Stimulated activated CD4-positive, alpha-beta T cell treated with anti-CD3 and anti-CD28 coated beads, Interleukin-2, amount 100 ng/mL, for 48 hours (primary cell): ENCODE measurements at places on chromosomes 3 and 15.

- DNase-seq, result no peak
Measured at GRCh38 chr3:169607949-169608348, 55.6 kb downstream of the MECOM start.

GRCh38 chr15:35979608-35980007, 433.6 kb upstream of the DPH6 start:
- DNase-seq, result no peak

GRCh38 chr3:40871394-40871793, 327.9 kb upstream of the CTNNB1 start:
- DNase-seq, result no peak

- DNase-seq, result no peak
Measured at GRCh38 chr15:90058775-90059174, 43.5 kb downstream of the IDH2 start.

DNA sequence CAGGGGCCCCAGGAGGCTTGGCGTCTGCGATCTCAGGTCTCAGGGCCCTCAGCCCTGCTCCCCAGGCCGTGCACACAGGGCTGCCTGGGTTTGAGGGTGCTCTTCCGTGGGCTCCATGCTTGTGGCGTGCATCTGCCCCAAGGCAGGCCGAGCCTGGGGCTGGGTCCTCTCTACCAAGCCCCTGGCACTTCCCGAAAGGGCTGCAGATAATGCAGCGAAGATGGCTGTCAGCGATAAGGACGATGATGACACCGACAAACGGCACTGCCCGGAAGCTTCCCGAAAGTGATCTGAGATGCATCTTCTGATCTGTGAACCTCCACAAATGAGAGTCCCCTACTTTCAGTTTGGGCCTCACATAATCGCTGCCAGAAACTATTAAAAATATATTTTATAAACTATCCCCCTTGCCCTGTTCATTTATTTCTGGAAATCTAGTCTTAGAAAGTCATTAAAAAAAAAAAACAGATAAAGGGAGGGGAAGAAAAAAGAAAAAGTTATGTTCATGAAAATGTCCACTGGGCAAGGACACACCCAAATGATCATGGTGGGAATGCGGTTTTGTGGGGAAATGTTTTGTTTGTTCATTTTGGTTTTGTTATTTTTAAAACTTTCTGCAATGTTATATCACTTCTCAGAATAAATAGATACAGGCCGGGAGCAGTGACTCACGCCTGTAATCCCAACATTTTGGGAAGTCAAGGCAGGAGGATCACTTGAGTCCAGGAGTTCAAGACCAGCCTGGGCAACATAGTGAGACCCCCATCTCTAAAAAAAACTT, 51.5 kb downstream of the RPN1 start:
- no peak for DNase-seq

DNA sequence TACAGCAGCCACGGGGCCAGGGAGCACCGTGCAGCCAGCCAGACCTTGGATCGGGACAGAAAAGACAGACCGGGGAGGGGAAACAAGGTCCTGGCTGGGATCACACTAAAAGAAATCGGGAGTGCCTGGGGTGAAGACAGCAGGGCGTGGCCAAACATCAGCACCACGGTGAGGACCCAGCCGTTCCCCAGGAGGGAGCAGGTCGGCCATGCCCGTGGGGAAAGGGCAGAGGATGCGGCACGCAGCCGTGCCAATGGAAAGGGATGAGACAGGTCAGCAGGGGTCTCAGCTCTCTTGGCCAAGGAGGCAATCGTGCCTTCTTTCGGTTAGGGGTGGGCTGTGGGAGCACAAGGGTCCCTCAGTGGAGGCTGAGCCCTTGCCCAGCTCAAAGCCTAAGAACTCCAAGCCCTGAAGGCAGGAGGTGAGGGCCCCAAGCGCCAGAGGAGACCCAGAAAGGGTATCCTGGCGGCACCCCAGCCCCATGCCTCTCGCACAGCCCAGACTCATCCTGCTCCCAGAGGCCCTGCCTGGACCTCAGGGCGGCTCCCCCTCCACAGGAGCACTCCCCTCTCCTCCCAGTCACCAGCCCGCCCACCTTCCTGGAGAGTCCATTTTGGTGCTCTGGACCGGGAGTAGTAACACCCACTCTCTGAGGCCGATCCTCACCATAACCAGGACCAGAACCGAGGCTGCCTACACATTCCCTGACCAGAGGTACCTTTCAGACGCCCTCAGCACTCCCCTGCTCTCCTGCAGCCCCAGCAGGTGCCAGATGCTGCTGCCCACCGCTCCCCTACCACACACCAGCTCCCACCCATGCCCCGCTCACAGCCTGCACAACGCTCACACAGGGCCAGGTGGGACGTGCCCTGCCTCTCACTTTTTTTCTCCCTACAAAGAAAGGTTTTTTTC, 23.2 kb upstream of the OCA2 start:
- DNase-seq, result no peak

GRCh38 chr3:148023994-148024393, 614.8 kb downstream of the ZIC1 start:
- no peak for DNase-seq

- no peak for DNase-seq
Measured at GRCh38 chr3:126848991-126849390, 133.9 kb upstream of the PLXNA1 start.
